ENCODE measurements at places on chromosomes 16 and 17. TPM values are rescaled to one million over a fixed set of nuclear protein-coding genes. Genes with fewer than 3 reads are reported as not detected.

Gene MYH13
- not detected for total RNA-seq

Gene STX8
- 109 TPM for total RNA-seq

Gene CFAP97D1
- total RNA-seq: not detected

Gene CES1
- not detected for total RNA-seq

Gene UBALD2
- total RNA-seq: 6.5 TPM

Gene SOST
- 2.4 TPM for total RNA-seq

Gene LDAF1
- total RNA-seq: 104 TPM

Gene FOXN1
- total RNA-seq: not detected

Gene SUMO2
- total RNA-seq: 161 TPM

Gene TBC1D26
- not detected for total RNA-seq
